8988T (cell line): ENCODE measurements at places on chromosomes 1 and 21.

DNA sequence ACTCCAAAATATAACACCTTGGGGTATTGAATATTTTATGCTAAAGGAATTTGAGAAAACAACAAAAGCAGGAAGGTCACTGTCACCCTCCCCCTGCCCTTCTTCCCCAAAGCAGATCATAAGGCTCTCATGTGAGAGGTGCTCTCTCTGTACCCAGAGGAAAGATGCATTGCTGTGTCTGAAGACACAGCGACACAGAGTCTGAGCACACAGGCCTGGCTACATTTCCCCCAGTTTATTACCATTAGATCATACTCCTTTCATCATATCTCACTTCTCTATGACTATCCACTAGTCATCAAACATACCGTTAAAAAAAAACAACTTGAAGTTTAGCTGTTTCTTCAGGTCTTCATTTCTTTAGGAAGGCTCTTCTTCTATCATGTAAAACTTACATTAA, 127.1 kb downstream of the PPIAL4G start:
- DNase-seq, result no peak

DNA sequence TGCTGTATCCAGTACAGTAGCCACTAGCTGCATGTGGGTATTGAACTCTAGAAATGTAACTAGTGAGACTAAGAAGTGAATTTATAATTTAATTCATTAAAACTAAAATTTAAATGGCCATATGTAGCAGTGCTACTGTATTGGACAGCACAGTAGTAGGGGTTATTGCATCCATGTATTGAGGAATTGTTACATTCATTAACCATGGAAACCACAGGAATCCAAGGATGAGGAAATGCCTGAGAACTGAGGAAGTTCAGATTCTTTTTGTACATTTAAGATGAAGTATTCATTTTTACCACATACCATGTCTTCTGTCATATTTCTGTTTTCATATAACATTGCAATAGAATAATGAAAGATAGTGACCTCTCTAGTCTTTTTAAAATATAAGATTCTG, 2.6 kb downstream of the MTF2 start:
- DNase-seq, result no peak

DNA sequence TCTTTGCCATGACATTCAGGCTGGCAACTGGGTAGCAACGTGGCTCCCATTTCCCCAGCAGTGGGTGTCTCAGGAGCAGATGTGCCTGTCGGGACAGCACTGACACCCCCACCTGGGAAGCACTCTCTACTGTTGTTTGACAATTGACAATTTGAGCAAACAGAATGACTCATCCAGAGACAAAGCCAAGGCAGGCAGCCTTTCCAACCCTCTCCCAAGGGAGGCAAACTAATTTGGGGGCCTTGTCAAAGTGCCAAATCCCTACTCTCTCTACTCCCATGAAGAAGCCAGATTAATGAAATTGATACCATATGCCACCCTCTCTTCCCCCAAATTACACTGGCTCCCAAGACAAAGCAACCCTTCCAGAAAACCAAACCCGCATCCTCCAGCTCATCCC, 65.6 kb downstream of the GRIK3 start:
- no peak for DNase-seq

DNA sequence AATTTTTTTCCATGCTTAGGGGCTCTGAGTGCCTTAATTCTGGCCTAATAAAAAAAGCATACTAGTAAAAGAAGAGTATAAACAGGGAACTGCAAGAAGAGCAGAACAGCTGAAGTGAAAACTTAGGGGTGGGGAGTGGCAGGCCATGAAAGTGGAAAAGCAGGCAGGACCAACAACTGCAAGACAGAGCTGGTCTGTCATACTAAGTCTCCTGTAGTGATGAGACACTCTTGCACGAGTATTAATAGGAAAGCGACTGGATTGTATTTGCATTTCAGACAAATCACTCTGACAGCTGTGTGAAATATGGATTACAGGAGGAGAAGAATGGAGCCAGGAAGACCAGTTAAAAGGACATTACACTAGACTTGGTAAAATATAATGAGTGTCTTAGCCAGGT, 449.9 kb downstream of the NUF2 start:
- DNase-seq, result no peak

GRCh38 chr1:6962996-6963911, 178.0 kb downstream of the CAMTA1 start:
- no peak for DNase-seq

GRCh38 chr1:246579818-246580217, 13.6 kb downstream of the CNST start:
- DNase-seq, result no peak

DNA sequence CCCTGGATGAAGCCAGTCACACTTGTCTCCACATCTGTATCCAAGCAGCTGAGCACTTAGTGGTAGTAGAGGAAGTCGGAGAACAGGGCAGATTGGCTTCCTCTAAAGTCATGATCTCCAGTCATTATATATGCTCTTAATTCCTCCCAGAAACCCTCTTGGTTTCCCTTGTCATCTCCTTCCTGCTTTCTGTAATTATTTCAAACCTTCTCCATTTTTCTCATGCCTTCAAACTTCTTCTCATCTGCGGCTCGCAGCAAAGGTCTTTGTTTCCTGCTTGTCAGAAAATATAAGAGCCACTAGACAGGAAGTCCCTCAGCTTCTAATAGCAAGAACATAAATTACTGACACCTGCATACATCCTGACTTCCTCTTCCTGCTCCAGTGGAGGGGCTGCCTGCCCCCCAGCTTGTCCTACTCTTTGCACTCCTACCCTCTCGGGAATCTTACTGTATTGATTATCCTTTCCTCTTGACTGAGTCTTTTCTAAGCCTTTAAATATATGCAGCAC, 124.6 kb upstream of the NGF start:
- no peak for DNase-seq

DNA sequence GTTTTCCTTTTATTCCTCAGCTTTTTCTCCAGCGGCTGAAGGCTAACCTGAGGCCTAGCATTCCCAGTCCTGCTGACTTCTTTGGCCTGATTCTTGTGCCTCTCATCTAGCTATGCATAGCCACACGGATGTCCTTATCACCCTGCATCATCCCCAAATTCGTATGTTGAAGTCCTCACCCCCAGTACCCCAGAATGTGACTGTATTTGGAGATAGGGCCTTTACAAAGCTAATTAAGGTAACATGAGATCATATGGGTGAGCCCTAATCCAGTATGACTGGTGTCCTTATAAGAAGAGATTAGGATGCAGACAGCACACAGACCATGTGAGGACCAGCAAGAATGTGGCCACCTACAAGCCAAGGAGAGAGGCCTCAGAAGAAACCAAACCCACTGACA, 44.6 kb downstream of the CDCP2 start:
- no peak for DNase-seq

GRCh38 chr1:114336360-114336759, 174.6 kb downstream of the TRIM33 start:
- DNase-seq, result no peak

DNA sequence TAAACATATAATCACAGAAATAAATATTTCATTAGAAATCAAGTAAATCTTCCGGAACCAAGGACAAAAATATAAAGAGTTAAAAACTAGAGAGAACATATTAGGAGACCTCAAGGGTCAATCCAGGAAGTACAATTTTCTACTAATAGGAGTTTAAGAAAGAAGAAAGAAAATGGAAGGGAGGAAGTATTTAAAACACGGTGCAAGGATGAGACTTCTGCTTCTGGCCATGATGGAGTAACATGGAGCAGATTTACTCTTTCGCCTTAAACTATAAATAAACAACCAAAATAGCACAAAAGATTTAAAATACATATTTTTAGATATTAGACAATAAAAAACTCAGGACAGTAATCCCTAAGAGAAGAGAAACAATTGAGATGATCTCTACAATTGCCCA, 12.6 kb upstream of the IFNAR1 start:
- DNase-seq, result no peak

GRCh38 chr1:248631354-248632008, 3.4 kb downstream of the OR2T11 start:
- DNase-seq, result no peak

- no peak for DNase-seq
Observed at GRCh38 chr1:25197235-25197975, 34.9 kb downstream of the SYF2 start.

DNA sequence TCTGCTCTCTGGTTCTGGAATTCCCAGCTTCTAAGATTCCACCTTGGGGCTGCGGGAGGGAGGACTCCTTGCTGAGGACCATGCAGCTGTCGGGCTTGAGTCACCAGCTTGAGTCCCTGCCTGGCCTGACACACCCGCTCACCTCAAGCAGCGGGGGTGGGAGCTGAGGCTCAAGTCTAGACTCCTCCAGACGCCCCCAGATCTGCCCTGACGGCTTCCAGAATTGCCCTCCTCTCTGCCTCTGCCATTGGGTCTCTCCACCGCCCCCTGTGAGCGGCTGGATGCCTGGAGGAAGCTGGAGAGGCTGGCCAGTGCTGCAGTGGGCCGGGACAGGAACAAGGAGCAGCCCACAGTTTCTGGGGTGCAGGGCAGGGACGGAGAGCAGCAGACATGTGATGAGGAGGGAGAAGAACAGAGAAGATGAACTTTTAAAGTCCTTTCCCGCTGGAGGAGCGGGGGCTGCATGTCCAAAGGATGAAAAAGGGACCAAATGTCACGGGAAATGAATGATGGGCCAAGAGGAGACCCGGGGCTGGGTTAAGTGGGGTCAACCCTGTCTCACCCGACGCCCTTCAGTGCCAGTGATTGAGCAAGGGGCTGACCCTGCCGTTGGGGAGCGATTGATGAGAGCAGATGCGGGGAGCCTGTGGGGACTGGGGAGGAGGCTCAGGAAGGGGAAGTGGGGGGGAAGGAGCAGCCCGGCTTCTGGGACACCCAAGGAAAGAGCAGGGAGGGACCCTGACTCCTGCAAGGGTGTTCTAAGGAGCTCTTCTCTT, 13.5 kb downstream of the CRABP2 start:
- peak; percentile 47 for DNase-seq

GRCh38 chr1:230517786-230518185, 91.7 kb upstream of the PGBD5 start:
- no peak for DNase-seq
